HAP-1 (cell line): ENCODE measurements at places on chromosomes 3 and 15.

DNA sequence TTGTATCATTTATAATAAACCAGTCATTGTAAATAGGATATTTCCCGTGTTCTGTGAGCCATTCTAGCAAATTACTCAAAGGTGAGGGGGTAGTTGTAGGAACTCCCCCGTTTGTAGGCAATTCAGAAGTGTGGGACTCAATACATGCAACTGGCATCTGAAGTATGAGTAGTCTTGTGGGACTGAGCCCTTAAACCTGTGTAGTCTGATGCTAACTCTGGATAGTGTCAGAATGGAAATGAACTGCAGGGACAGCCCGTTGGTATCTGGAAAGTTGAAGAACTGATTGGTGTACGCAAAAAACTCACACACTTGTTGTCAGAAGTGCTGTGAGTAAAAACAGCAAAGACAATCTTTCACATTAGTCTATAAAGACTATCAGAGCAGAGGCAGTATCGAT is 32.6 kb downstream of the HERC1 start:
- no peak for DNase-seq

- no peak for DNase-seq
Observed at GRCh38 chr3:39250116-39250747, 29.6 kb downstream of the CX3CR1 start.

DNA sequence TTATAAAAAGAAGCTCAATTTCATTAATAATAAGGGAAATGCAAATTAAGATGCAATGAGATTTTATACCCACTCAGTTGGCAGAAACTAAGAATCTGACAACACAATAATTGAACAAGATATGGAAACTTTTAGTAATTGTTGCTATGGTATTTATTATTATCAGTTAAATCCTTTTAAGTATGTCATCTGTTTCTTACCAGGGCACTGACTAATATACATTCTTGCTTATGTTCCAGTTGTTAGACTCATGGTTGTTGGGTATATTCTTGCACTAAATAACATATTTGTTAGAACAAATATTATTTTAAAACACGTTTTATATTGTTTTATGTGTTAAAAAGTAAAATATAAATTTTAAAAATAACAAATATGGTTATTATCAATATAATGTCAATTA is 690.3 kb downstream of the MECOM start:
- DNase-seq: no peak

GRCh38 chr15:100092034-100092433 is 249.7 kb downstream of the ADAMTS17 start:
- DNase-seq: no peak

DNA sequence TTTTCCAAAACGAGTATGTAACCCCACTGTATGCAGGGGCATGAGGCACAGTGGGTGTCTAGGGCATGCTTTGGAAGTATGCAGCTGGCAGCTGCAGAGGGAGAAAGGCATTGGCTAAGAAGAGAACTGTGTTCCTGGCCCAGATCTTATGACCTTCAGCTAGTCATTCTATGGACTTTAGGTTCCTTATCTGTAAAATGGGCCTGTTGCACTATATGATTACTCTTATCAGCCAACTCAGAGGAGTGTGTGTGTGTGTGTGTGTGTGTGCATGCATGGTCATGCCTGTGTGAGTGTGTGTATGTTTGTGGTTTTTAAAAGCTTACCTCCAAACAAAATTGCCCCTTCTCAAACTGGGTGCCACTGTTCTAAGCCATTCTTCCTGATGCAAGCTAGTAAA is 27.4 kb upstream of the CHST2 start:
- no peak for DNase-seq

DNA sequence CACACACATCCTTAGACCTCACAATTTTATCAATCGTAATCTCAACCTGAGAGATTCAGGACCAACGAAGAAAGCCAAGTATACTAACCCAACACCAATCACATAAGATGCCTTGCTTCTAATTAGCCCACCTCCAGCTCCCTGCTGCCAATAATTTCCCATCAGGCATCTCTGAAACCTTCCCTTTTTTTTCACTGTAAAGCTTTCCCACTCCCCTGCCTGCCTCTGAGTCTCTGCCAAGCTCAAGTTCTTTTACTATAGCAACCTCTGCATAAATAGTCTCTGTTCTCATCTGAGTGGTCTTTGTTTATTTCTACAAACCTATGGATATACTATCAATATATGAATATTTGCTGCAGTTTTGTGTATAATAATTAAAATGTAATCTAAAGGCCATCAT is 86.5 kb downstream of the PIK3CB start:
- no peak for DNase-seq

DNA sequence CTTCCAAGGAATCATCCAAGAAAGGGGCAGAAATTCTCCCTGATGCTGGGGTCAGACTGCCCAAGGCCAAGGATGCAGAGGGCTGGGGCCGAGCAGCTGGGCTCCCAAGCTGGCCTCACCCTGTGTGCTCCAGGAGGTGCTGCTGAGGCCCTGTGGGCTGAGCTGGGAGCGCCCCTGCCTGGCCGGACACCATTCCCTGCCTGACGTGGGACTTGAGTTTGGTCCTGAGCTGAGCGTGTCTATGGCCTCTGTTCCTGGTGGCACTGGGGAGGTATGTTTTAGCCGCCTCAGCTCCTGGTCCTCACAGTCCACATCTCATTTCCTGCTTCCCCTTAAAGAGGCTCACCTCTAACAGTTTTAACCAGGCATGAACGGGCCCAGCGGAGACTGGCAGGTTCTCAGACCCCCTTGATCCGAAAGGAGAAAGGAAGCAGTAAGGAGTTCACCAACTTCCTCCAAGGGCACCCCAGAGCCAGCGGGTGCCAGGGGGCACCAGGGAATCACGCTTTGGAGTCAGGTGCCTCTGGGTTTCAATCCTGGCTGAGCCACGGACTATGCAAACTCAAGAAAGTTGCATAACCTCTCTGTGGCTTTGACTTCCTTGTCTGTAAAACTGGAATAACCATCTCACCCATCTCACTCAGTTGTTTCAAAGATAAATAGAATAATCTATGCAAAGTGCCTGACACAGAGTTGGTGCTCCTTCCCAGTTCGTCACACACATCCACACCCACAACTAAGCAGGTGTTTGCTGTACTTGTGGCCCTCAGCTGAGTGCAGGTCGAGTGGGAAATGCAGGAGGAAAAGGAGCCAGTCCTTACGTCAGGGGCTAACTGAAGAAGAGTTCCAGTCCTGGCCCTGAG is 48.6 kb downstream of the SLC12A8 start:
- no peak for DNase-seq
